ENCODE measurements at places on chromosomes 6 and 20.

DNA sequence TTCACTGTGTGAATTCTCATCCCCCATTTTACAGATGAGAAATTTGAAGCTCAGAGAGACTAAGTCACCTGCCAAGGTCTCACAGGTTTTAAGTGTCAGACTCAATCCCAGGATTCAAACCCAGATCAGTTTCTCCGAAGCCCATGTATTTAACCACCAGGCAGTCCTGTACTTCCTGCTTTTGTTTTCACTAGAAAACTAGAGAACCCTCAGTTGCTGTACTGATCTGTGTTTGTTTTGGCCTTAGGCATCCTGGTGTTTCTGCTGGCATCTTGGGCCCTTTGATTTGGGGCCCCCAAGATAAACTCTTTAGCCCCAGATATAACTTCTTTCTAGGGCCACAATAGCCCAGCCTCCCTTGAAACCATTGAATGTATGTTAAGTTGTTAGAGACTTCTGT, 36.5 kb downstream of the PPP1R16B start:
- peak; percentile 11 for DNase-seq

DNA sequence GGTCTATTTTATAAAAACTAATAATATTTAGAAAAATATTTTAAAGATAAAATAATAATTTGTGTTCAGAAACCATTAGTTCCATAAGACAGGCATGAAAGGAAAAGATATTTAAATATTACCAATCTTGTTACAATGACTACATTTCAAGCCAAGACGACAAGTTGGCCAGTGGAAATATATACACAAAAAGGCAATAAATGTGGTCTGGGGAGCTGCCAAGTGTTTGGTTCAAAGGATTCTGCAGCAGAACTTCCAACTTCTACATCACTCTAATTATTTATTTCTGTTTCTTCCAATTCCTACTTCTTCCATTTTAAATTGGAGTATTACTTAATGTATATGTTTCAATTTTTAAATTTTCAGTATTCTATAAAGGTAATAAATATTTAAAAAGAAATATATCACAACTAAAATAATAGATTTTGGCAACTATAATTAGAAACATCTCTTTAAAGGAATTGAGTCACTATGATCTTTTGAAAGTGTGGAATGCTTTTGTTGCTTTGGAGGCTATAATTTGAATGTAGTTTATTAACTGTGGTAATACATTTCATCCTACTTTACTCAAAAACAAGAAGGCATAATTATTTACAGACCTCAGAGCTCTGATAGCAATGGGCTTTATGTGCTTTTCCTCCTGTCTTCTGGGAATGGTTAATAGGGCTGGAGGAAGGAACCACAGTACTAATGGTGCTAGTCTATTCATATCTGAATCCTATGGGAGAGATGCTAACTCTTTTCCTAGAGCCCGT, 129.7 kb upstream of the FAM184A start:
- DNase-seq = no peak

DNA sequence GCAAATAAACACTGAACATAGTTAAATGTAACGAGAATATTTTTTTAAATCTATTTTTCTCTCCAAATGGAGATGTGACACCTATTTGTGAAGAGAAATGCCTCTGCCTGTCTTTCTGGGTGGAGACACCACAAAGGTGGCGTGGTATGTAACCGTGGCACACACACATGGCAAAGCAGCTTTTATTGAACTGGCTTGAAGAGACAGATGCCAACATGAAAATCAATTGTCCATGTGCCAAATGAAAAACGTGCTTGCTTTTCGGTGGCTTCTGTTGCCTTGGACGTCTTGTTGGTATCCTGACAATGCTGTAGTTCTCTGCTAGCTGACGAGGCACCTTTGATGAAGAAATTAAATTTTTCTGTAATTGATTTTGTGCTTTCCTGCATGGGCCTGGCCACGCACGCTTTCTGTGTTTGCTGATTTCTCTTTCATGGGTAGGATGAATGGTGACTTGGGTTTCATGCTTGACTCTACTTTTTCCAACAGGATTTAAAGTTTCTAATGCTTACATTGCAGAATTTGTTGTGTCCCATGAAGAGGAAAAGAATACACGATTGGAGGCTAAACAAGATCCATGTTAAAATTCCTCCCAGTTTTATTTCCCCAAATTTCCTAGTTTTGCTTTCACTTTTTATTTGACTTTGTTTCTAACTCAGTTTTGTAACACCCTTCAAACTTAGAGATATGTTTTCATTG, 202.6 kb downstream of the TMEM242 start:
- no peak for DNase-seq

GRCh38 chr6:10071631-10072220, 343.1 kb downstream of the TFAP2A start:
- no peak for DNase-seq

DNA sequence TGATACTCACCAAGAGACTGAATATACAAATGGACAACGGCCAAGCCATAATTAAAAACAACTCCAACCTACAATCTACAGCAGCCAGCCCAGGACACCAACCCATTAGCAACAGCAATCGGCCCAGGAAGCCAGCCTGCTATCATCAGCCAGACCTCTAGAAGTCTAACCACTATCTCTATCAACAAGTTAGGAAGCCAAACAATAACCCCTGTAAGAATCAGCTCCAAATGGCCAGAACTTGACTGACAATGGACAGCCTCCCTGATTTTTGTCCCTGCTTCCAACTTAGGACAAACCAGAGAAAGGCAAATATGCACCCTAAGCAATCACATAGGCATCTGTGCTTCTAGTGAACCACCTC, 511.8 kb upstream of the JARID2 start:
- DNase-seq = no peak

DNA sequence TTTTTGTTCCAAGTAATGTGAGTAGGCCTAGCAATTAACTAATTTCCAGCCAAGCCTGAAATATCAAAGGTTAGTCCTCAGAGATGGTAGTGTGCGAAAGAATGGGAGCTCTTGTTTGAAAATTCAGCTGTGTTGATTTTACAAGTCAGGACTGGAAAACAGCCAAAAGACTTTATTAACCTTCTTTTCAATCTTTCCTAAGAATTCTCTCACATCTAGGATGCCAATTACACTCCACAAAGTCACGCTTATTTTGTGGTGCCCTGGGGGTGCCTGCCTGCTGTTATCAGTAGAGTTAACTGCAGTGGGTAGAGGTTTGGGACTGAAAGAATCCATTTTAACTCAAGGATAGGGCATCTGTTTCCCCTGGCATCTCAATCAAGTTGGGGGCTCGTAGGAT, 30.7 kb upstream of the MAP3K4 start:
- no peak for DNase-seq
